ENCODE measurements at places on chromosomes 5 and 9.

- DNase-seq: peak; percentile 30
Observed at GRCh38 chr9:114097613-114098020, 1.5 kb downstream of the KIF12 start.

- DNase-seq: no peak
Observed at GRCh38 chr5:168471785-168472184, 14.5 kb upstream of the RARS1 start.

DNA sequence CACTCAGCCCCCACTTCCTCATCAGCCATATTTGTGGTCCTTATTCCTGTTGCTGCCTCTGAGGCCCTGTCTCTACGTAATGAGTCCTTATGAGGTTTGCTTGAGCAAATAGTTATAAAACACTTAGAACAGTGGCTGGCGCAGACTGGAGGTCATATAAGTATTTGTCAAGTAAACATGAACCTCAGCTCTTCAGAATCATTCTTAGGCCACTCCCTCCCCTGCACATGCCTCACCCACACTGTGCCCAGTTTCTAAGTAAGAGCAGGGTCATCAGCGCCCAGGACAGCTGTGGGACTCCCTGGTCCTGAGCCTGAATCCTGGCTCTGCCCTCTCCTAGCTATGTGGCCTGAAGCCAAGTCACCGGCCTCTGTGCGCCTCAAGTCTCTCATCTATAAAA is 4.0 kb downstream of the ST6GALNAC4 start:
- no peak for DNase-seq

DNA sequence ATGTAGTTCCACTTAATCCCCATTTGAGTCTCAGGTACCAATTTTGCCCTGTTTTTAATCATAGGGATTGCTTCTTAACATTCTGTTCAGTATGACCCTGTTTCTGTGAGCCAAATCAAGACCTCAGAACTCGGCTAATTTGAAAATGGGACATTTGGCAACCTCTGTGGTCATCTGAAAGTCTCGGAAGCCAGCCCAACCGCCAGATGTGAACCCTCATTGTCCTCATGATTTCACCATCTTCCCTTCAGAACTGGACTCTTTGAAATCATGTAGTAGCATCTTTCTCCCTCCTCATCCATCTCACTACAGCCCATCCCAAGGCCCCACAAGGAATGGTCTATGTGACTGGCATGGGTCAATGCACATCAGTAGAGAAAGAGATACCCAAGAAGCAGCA is 88.9 kb downstream of the S1PR3 start:
- DNase-seq: no peak

- DNase-seq: no peak
Observed at GRCh38 chr5:97043511-97043910, 98.9 kb downstream of the LIX1 start.

GRCh38 chr5:87807783-87808182 is 395.1 kb upstream of the CCNH start:
- no peak for DNase-seq

DNA sequence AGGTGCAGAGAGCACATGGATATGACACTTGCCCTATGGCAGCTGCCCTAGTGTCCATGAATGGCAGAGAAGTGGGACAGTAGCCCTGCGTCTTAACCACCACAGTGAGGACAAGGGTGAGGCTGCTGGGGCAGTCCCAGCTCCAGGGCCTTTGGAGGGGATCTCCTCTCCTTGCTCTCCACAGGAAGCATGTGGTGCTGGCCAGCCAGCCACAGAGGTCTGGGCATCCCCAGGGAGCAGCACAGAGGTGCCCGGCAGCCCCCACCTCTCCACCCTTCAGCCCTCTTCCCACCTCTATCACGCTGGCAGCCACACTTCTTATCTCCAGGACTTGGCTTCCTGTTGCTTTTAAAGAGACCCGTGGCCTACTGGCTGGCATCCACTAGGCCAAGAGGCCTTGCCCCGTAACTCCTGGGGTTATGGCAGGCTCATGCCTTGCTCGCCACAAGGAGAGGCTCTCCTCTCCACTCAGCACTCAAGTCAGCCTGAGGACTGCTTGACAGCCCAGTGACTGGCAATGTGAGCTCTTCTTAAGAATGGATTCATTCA is 21.9 kb downstream of the CSF2 start:
- no peak for DNase-seq

GRCh38 chr5:158801893-158802292 is 297.8 kb downstream of the EBF1 start:
- DNase-seq: no peak

GRCh38 chr5:100641833-100642232 is 106.7 kb downstream of the FAM174A start:
- no peak for DNase-seq

- no peak for DNase-seq
Observed at GRCh38 chr5:60473654-60474053, 226.3 kb downstream of the DEPDC1B start.

GRCh38 chr5:176723440-176723839 is 76.2 kb downstream of the TSPAN17 start:
- DNase-seq: no peak

DNA sequence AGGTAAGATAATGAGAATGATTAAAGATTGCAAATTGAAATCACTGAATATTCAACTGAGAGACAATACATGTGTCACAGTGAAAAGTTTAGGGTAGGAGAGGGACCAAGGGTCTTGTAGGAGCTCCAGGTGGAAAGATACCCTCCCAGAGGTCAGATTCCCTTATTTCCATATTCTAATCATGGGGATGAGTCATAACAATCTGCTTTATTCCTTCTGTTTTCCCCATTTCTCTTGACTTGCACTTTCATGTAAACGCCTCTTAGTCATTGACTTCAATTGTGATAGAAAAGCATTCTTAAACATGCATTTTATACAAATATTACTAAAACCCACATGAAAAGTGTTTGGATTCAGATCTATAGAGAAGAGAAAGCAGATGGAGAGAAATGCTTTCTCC is 81.3 kb upstream of the CTSL start:
- DNase-seq: no peak

DNA sequence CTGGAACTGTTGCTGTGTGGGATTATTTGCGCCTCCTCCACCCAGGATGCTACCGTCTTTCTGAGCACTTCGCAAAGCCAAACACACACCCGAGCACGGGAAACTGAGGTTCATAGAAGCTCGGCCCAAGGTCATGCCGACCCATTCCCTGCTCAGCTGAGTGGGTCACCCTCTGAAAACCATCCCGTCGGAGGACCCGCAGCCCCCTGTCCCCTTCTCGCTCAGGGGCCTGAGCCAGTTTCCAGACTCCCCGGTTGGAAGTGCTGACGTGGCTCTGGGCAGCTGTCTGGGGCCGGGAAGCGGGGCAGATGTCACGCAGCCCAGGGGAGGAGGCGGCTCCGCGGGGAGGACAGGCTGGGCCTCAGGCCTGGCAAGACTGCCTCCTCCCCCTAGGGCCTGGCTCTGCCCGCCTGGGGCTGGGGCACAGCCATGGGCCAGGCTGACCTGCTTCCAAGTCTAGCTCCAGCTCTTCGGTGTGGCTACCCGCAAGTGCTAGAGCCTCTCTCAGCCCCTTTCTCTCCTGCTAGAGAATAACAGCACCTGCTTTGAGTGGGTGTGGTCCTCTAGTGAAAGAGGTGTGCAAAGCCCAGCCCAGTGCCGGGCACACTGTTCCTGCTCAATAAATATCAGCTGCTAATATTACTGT is 9.9 kb upstream of the CXXC5 start:
- peak; percentile 35 for DNase-seq

DNA sequence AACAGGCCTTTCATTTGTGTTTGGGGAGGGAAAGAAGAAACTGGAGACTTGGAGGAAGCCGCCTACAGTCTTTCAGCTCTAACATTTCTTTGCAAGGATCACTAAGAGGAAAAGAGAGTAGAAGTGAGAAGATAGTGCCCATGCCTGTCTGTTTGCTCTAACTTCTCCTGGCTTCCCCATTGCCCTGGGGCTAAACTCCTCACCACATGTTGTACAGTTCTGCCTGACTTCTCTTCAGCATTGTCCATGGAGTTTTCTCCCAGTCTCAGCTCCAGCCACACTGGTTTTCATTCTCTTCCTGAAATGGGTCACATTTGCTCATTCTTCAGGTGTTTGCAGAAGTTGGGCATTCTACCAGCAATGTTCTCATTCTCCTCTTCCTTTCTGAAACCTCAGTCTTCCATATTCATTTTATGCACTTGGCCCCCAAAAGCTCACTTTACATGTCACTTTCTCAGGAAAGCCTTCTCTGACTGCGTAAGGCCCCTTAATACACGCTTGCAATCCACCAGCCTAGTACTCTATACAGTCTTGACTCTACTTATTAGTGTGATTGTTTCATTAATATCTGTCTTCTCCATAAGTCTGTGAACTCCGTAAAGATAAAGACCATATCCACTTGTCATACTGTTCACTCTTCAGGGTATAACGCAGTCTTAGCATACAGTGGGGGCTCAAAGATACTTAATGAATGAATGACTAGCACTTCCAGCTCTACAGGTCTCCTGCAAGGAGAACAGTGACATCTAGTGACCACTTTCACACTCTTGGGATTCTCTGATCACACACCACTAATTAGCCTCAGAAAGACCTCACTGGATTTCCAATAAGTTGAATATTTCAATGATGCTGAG is 40.2 kb upstream of the TRIM32 start:
- DNase-seq: no peak

All from activated T-cell treated with anti-CD3 and anti-CD28 coated beads, Interleukin-2, amount 50 U/mL, for 24 hours (primary cell).